ENCODE measurements at places on chromosomes 3 and 15.

DNA sequence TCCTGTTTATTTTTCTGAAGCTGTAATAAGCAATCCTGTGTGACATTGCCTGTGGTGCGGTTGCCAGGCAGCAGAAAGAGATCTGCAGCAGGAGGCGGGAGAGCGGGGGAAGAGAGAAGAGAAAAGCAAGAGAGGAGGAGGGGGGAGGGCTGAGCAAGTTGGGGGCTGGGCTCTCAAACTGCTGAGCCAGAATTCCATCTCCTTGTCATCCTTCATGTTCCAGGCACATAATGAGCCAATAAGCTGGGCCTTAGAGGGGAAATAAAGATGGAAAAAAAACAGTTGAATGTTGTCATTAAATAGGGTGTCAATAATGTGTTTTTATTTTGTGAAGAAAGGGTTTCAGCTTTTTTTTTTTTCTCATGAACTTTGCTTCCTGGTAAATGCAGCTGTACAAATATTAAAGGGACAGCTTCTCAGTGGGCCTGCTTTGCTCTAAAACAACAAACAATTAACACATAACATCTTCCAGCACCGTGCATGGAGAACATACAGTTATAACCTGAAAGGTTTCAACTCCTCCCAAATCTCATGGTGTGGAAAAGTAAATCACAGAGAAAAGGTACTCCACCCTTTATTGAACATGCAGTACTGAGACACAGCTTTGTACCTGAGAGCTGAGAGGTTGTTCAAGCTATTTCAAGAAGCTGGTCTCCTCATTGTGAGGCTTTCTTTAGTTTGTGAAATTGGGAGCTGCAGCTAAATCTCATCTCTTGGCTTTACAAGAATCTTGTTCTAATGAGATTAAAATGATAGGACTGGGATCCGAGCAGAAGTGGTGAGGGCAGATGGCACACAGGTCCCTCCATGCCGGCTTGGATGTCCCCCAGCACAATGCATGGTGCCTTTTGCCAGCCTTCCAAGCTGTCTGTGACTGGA is 451.1 kb upstream of the KCNMB2 start:
- peak; percentile 48 for DNase-seq

- DNase-seq: no peak
These were observed 17.2 kb upstream of the SEC13 start for GRCh38 chr3:10338164-10338470.

GRCh38 chr3:11913316-11913715 is 66.6 kb upstream of the TAMM41 start:
- DNase-seq: no peak

DNA sequence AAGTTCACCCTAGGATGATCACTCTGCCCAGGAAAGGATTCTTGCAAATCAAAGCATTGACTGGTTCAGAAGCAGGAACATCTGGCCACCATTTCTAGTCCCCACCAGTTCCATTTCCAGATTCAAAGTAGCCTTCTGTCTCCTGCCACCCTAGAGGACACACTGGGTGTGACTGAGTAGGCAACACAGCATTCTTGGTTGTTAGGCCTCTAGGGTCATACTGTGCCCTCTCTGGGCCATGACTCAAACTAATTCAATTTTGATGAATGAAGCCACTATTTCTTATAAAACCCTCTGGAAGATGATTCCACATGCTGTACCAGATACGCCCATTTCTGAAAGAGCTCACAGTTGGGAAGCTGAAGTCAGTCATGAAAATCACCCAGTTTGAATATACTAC is 69.7 kb downstream of the WDR76 start:
- no peak for DNase-seq

DNA sequence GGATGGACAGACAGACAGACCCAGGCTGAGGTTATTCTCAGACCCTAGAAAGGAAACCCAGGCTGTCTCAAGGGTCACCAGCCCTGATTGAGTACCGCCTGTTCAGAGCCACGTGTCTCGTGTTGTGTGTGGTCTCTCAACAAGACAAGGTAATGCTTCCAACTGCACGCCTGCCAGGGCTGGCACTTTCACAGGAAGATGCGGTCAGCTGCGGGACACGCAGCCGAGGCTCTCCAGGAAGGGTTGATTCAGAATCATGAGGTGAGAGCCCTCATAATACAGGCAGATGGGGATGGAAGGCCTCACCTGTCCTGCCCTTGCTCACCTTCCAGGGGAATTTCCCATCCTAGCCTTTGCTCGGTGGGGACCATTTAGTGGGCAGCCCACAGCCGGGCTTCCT is 81.4 kb downstream of the TOP2B start:
- no peak for DNase-seq

DNA sequence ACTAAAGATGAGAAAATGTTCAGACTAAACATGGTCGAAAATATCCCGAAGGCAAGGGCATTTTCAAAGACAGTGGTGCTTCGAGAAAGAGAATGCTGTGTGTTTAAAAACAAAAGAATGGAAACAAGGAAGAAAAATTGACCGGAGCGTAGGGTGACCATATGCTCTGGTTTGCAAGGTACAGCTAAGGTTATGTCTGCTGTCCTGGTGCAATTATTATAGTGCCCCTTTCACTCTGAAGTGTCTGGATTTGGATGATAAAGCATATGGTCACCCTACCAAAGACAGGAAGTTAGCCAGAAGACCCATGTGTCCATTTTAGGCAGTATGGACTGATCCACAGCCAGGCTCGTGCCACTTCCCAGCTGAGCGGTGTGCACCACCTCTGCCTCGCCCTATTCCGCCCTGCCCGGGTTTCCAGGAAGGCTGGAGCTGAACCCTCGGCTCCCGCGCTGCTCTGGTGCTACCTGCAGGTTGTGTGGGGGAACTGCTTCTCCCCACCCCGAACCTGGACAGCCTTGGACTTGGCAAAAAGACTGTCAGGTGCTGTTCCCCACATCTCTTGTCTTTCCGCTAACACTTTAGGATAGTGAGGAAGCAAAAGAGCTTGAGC is 25.2 kb downstream of the GOLGA6D start:
- peak; percentile 90 for DNase-seq

DNA sequence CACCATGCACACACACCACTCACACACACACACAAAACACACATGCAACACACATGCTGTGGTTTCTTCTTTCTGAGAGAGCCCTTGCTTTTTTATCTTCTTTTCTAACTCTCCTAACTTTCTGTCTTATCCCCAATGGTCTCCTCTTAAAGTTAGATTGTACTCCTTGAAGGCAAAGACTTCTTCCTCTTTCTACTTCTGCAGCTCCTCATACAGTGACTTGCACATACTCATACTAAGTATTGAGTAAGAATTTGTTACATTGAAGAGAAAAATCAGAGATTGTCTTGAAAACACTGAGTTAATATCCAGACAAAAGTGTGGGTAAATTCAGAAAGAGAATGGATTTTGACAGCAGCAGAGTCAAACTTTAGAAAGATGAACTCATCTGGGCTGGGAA is 64.4 kb downstream of the GTPBP8 start:
- no peak for DNase-seq

GRCh38 chr3:50118237-50118636 is 29.5 kb downstream of the RBM5 start:
- DNase-seq: no peak

DNA sequence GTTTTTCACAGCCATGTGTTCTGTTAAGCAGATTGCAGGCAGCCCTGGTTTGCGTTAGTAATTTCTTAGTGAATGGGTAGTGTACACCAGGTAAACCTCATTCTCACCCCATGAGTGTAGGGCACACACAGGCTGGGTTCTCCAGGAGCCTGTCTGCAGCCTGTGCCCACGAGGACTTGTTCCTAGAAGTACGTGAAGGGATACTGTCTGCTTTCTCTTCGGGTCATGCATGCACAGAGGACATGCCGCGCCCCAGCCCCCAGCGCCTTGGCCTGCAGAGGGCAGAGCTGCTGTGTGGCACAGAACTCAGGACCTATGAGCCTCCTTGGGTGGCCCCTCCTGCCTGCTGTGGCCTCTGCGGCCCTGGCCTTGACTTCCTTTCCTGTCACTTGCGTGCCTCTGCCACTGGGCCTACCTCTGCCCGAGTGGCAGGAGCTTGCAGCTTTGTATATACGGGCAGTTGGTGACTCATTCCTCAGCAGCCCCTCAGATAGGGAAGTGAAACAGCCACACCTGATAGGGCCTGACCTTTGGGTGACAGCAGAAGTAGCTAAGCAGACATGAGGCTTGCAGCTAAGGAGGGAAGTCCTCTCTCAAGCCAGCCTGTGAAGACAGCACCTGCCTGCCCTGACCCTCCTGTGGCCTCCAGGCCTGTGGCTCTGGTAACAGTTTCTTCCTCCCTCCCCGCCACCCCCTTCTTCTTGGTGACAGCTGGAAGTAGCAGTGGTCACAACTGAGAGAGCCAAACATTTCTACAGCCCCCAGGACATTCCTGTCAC is 19.5 kb downstream of the PPCDC start:
- peak; percentile 83 for DNase-seq

DNA sequence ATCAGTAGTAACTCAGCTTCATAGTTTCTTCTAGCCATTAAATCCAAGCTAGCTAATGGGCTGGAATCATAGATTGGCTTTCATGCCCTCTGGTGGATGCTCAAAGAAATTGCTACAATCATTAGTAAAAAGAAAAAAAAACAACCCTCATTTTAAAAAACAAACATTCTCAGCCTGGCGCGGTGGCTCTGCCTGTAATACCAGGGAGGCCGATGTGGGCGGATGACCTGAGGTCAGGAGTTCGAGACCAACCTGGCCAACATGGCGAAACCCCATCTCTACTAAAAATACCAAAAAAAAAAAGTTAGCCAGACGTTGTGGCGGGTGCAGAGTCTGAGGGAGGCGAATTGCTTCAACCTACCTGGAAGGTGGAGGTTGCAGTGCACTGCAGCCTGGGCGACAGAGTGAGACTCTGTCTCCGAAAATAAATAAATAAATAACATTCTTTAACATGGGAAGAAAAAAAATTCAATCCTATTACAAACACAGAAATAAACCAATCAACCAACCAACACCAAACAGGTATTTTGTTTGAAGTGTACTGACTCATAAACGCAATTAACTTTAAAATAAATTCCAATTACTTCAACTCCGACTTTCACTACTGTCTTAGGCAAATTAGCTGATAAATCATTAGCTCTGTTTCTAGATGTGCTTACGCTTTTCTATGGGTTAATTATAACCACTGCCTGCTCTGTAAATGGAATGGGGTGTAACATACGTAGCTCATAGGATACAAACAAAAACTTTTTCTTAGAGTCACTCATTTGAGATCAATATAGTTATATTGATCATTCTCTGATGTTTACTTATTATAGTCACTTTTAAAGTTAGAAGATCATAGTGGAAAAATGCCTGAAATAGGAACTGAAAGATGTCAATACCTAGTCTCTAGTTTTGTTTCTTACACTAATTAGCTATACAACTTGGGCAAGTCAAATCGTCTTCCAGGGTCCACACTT is 24.9 kb downstream of the TMEM207 start:
- DNase-seq: peak; percentile 32

DNA sequence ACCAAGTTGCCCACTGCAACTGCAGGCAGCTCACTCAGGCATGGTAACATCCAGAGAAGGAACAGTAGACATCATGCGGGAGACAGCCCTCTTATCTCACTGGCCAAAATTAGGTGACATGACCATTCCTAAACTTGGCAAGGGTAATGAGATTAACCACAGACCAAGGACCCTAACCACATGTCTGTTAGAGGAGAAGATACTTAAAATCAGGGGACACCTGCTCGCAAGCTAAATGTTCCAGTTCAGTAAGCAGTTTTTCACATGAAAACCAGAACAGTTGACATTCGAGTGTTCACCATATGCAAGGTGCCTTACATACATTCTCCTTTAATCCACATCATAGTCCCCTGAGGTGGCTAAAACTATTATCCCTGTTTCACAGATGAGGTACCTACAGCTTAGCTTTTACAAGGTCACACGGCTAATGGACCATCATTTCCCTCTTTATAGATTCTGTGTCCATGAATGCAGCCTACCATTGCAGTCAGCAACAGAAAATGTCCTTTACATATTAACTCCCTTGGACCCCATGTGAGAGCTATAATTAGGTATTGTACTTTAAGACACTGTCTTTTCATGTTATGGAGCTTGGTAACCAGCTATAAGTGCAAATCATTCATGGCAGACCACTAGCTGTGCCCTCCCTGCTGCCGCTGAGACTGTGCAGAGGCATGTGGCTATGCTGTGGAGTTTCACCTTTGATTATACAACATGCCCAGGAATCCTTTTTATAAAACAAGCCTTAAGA is 154.1 kb downstream of the LIPC start:
- DNase-seq: no peak

DNA sequence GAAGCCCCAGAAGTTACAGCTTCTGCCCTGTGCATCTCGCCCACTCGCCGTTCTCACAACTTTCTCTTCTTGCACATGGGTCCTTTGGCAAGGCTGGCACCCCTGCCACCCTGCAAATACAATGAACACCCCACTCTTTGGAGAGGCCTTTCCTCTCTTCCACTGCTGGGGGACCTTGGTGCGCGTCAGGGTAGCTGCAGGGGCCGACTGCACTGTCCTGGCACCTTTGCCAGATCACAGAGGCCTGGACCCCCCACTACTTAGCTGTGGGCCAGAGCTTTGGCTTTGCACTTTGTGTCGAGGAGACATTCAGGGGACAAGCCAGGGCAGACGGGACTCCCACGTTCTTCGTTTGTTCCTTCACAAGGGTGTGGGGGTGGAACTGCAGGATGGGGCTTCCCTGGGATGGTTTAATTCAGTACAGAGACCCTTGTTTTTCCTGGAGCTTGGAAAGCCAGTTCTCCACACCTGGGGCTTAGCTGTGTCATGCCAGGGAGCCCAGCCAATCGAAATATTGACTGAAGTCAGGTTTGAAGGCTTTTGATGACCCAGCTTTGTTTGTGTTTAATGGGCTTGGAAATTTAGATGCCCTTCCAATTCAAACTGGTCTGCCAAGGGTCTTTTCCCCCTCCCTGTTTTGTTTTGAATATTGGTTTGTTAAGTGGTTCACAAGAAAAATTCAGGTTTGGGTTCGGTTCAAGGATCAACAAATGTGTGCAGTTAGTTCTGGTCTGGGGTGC is 256.1 kb upstream of the TLE3 start:
- no peak for DNase-seq

GRCh38 chr3:47554335-47554734 is 24.3 kb downstream of the CSPG5 start:
- peak; percentile 42 for DNase-seq

- DNase-seq: no peak
These were observed 59.4 kb downstream of the BOC start for GRCh38 chr3:113270786-113271185.

DNA sequence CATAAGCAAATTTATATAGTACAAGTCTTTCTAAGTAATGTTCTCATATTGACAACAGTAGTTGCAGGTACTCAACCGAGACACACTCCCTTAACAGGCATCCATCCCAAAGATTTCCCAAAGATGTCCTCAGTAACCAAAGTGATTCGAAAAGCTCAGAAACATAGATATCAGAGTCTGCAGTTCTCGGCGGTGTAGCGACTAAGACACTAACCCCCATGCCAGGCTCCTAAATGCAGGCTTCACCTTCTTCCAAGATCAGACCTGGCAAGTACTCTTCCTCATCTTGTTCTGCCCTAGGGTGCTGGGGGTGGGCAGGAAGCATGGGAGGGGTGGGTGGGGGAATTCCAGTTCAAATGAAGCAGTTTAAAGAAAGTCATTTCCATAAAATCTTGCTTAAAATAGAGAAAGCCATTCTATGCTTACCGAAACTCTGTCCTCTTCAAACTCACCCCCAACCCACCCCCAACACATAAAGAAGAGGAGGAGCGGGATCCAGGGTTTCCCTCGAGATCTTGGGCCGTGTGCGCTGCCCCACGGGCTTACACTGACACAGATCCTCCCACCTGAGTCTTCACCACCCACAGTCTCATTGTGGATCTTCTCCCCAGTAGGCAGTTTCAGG is 59.0 kb upstream of the BCL6 start:
- DNase-seq: no peak
